ENCODE measurements at places on chromosomes 6 and 20.

DNA sequence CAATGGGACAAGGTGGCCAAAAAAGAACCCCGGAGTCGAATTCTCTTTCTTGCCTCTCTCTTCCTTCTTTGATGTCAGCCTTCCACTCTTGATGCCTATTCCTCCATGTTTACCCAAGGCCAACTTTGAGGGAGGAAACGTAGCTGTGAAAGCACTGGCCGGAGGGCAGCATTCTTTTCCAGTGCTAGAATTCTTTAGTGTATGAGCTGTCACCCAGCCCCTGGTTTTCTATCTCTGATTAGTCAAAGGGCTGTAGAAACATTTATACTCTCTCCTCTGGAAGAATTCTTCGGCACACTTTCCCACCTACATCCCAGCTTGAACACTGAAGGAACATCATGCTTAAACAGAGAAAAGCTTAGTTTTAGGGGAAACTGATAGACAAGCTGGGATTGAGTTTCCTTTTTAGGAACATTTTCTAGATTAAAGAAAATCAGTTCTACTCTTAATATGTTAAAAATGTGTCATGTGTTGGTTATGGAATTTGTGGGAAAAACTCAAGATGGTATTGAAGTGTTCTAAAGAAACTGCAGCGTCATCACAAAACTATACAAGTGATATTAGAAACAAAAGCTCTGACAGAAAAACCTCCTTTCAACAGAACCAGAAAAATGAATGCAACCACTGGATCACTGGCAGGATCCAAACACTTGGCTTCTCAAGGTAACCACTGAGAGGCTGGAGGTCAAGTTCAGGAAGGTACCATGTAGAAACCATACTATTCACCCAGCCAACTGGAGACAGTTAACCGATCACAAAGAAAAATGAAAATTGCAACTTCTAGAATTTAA is 20.7 kb upstream of the UTRN start:
- no peak for DNase-seq

GRCh38 chr6:77433888-77434287 is 29.4 kb downstream of the HTR1B start:
- DNase-seq: no peak

GRCh38 chr6:144931172-144932035 is 646.3 kb downstream of the UTRN start:
- DNase-seq: peak; percentile 24

DNA sequence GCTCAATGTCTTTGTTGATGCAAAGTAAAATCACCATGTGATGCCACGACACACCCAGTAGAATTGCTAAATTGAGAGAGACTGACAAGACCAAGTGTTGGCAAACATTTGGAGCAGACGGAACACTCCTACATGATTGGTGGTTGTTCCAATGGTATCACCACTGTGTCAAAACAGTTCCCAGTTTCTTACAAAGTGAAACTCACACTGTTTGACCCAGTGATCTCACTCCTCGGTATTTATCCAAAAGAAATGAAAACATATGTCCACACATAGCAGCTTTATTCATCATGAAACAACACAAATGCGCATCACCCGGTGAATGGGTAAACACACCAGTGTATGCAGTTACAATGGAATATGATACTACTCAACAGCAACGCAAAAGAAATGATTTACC is 74.0 kb upstream of the SULF2 start:
- DNase-seq: no peak

DNA sequence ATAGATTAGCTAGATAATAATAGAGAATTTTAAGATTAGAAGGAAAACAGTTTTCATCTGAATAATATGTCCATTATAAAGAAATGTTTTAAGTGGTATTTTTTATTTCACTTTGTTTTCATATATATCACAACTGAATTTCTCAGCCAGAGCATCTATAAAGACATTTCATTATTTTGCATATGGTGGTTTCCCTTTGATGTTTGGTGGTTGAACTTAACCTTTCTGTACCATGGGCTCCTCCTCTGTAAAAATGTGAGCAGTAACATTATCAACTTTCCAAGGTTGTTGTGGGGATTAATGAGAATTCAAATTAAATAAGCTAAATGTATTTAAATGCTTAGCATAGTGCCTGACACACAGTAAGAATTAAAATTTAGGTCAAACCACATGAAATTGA is 119.8 kb upstream of the QKI start:
- no peak for DNase-seq

DNA sequence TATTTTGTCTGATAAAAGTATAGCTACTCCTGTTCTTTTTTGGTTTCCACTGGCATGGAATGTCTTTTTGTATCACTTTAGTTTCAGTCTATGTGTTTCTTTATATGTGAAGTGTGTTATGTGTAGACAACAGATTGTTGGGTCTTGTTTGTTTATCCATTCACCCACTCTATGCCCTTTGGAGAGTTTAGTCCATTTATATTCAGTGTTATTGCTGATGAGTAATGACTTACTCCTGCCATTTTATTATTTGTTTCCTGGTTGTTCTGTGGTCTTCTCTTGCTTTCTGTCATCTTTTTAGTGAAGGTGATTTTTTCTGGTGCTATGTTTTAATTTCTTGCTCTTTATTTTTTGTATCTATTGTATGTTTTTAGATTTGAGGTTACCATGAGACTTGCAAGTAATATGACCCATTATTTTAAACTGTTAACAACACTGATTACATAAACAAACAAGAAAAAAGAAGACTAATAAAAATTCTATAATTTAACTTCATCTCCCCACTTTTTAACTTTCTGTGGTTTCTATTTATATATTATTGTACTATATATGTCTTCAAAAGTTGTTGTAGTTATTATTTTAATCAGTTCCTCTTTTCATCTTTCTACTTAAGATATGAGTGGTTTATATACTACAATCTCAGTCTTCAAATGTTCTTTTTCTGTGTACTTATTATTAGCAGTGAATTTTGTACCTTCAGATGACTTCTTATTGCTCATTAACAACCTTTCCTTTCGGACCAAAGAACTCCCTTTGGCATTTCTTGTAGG is 323.4 kb downstream of the BTBD9 start:
- no peak for DNase-seq

GRCh38 chr6:158031381-158032353 is 50.0 kb downstream of the SYNJ2 start:
- peak; percentile 44 for DNase-seq

DNA sequence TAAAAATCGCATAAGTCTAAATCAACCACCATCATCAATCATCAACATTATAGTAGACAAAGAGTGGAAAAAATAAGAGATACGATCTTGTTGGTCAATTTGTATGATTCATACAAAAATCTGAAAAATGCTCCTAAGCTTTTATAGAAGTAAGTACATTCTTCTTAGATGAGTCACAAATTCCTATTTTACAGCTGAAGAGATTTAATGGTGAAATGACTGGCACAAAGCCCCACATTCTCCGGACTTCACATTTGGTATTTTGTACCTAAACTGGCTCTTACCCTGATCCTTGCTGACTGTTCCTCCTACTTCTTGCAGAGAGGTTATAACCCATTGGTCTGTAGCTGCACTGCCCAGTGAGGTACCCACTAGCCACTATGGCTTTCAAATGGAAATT is 29.9 kb upstream of the PREP start:
- no peak for DNase-seq

- DNase-seq: no peak
Observed at GRCh38 chr6:25343984-25344383, 64.8 kb downstream of the CARMIL1 start.

- no peak for DNase-seq
Observed at GRCh38 chr6:13159300-13159699, 169.0 kb downstream of the TBC1D7 start.

DNA sequence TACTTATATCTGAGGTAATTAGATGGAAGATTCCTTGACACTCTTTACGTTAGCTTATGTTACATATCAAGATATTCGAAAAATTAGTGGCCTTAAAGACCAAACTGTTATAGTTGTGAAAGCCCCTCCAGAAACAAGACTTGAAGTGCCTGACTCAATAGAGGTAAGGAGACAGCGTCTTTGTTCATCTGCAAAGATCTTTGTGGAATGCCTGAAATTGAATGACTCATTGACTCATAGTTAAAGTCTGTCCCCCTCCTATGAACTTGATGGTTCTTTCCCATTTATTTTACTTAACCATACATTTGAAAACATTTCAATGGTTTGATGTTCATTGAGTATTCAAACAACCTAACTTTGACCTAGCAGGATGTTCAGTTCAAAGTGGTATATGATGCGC is 47.6 kb upstream of the CDKAL1 start:
- no peak for DNase-seq

- peak; percentile 74 for DNase-seq
Observed at GRCh38 chr6:104941729-104942091, 15.2 kb upstream of the LIN28B start.

DNA sequence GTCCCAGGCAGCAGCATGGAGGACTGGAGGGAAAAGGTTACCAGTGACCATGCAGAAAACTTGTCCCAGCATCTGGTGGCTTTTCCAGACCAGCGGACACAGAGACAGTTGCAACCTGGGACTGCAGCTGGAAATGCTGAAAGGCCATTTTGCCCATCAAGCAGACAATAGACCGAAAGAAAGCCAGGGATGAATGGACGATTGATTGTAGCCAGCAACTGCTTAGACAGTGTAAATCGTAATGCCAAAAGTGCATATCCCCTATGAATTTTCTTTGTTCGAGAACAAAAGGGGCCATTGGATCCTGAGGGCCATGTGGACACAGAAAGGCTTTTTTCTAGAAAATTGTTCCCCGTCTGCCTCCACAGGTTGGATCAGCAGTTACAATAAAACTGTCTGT is 115.7 kb downstream of the MBOAT1 start:
- no peak for DNase-seq

DNA sequence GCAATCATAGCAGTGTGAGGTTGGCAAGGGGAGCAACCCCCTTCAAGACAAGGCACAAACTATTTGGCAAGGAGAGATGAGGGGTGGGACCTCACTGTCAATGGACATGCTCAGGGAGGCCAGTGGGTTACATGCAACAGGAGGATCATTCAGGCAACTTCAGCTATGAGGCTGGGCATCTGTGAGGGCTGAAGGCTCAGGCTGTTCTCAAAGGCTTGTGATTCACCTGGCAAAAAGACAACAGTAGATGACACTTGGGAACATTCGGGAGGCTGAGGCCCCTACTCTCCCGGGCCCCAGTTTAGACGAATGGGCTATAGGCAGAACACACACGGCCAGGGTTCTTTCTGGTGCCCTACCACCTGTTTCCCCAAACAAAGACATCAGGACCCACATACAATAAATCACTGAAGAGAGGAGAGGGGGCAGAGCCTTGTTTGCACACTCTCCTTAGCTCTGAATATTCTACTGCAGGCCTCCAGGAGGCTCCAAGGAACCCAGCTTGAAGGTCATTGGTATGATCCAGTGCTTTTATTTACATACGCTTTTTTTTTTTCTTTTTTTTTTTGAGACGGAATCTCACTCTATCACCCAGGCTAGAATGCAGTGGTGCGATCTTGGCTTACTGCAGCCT is 7.9 kb downstream of the TUBB start:
- no peak for DNase-seq

DNA sequence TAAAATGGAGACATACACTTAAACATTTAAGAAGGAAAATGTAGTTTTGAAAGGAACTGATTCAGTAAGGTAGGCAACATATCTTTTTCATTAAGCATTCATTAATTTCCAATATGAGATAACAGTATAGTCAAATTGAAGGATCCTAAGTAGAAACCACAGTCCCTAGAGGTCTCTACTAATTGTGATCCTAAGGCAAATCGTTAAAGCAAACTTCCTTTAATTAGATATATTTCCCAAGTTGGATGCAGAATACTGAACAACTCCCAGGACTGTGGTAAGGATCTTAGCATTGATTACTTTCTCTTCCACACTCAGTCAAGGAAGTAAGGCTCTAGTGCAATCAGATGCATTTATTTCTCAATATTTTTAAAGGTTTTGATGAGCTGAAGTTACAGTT is 604.1 kb upstream of the GJE1 start:
- DNase-seq: peak; percentile 80

- no peak for DNase-seq
Observed at GRCh38 chr6:46749731-46750130, 3.0 kb downstream of the ANKRD66 start.

Measured in brain (organoid and tissue), 16 donors.